ENCODE measurements at places on chromosomes 3 and 15. TPM values are rescaled to one million over a fixed set of nuclear protein-coding genes. Genes with fewer than 3 reads are reported as not detected.

The TCF12 gene
- total RNA-seq, result 77.0 TPM

The HTR3E gene
- not detected for total RNA-seq

The EPB42 gene
- total RNA-seq, result not detected

The CDAN1 gene
- 19.4 TPM for total RNA-seq

DNA sequence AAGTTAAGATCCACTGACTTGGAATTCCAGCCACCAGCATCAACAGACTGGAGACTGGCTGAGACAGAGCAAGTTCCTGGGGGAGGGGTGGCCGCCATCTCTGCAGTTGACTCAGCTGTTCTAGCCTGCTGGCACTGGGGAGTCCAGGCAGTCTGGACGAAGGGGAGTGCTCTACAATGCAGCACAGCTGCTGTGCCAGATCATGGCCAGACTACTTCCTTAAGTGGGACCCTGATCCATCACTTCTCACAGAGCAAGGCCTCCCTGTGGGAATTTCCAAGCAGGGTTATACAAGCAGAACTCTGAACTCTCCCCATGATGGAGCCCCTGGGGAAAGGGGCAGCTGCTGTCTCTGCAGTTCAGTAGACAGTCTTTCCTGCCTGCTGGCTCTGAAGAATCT is 35.2 kb downstream of the PYGO1 start:
- no peaks in the 10 kb centered on the region for H3K4me1 ChIP-seq
- no peak for DNase-seq
- no peak overlapping the region for H3K27ac ChIP-seq
- no peaks in the 10 kb centered on the region for H3K27me3 ChIP-seq

GRCh38 chr15:25170781-25171110 is 216.0 kb downstream of the SNRPN start:
- H3K4me3 ChIP-seq, result no peak overlapping the region
- peak; percentile 4 for DNase-seq
- no peak overlapping the region for H3K27ac ChIP-seq
- H3K36me3 ChIP-seq, result no peaks in the 10 kb centered on the region

DNA sequence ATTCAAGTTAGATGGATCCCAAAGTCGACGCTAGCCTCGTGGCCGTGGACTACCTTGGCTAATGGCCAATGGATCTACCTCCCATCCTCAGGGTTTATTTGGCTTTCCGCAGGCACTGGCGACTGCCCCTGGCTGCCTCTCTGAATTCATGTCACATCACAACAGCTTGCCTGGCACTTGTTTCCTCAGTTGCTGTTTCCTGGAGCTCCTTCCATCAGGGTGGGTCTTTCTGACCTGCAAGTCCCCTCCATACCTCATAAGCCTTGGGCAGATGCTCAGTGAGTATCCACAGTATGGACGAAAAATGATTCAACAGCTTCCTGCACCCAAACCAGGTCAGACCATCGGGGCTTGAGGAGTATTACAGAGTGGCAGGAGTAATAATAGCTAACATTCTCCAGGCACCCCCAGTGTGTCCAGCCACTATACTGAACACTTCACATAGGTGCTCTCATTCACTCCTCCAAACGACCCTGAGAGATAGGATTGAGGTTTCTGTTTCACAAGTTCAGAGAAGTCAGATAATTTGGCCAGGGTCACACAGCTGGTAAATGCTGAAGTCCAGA is 311.5 kb downstream of the TLE3 start:
- no peak overlapping the region for H3K4me3 ChIP-seq
- no peak for DNase-seq
- peaks cover 44% of the 10 kb centered on the region for H3K27me3 ChIP-seq
- peaks cover 25% of the 10 kb centered on the region for H3K4me1 ChIP-seq

- H3K27ac ChIP-seq, result peak overlapping the region; percentile 79
- H3K27me3 ChIP-seq, result peaks cover 13% of the 10 kb centered on the region
- H3K36me3 ChIP-seq, result no peaks in the 10 kb centered on the region
- peak overlapping the region; percentile 87 for H3K4me3 ChIP-seq
- DNase-seq, result no peak
These were observed 681 bp downstream of the CTDSPL start for GRCh38 chr3:37862219-37862902.

- H3K4me1 ChIP-seq, result no peaks in the 10 kb centered on the region
- no peaks in the 10 kb centered on the region for H3K27me3 ChIP-seq
- H3K4me3 ChIP-seq, result no peak overlapping the region
These were observed 39.6 kb downstream of the ALCAM start for GRCh38 chr3:105406268-105406667.

DNA sequence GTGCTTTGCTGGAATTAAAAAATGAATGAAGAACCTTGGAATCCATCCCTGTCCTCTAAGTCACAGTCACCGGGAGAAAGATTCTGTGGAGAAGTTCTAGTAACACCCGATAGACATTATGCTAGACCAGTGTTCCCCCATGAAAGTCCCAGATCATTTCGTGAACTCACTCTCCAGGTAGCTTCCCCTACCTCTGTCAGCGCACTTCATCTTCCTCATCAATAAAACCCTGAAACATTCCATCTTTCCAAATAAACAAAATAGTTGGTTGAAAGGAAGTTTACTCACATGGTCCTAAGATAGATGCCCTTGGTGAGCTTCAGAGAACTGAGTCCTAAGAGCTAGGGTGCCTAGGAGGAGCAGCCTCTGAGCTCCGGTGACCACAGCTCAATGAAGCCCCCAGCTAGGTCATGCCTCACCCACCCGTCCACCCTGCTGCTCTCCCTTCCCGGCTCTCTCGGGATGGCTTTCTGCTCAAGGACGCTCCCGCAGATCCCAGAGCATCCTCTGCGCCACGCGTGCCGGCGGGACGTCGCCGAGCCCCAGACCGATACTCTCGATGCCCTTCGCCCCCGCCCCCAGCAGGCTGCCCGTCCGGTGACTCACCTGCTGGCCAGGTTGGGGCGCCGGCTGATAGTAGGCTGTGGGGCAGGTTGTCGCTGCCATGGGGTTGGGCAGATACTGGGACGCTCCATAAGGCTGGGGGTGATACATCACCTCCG is 776 bp downstream of the VGLL3 start:
- no peaks in the 10 kb centered on the region for H3K36me3 ChIP-seq
- DNase-seq, result no peak
- peaks cover 6% of the 10 kb centered on the region for H3K27me3 ChIP-seq
- H3K4me3 ChIP-seq, result no peak overlapping the region
- H3K4me1 ChIP-seq, result no peaks in the 10 kb centered on the region
- no peak overlapping the region for H3K27ac ChIP-seq

DNA sequence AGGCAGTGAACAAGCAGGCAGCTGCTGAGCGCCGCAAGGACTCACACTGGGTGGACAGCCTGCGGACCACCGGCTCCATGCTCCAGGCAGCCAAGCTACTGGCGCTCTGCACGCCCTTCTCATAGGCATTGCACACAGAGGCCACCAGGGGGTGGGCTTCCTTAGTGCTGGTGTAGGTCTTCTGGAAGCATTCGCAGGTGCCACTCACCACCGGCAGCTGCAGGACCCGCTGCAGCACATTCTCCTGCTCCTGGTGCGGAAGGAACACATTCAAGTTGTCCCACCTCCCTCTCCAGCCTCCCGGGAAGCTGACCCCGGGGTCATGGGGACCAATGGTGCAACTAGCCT is 6.0 kb downstream of the PLIN1 start:
- H3K4me3 ChIP-seq, result no peak overlapping the region
- H3K27me3 ChIP-seq, result peaks cover 32% of the 10 kb centered on the region
- no peaks in the 10 kb centered on the region for H3K4me1 ChIP-seq

- no peaks in the 10 kb centered on the region for H3K4me1 ChIP-seq
- no peak for DNase-seq
- no peak overlapping the region for H3K27ac ChIP-seq
- H3K27me3 ChIP-seq, result peaks cover 80% of the 10 kb centered on the region
- H3K4me3 ChIP-seq, result no peak overlapping the region
- peaks cover 18% of the 10 kb centered on the region for H3K36me3 ChIP-seq
These were observed 8.9 kb upstream of the SEMA5B start for GRCh38 chr3:123036352-123037014.

DNA sequence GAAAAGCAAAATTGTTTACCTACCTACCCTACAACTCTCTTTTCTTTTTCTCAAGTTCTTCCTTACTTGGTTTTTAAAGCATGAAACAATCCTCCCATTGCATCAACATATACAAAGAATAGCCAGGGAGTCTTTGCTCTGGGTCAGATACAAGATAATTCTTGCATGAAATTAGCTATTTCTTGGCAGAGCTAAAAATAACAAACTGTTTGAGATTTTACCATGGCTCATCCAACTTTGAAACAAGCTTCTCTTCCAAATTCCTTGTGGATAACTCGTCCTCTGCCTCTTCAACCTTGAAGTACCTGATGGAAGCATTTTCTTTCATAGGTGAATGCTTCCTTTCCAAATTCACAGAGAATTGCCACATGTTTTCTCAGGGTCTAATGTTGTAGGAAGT is 9.2 kb upstream of the CBLB start:
- no peak overlapping the region for H3K27ac ChIP-seq
- H3K36me3 ChIP-seq, result no peaks in the 10 kb centered on the region
- H3K4me1 ChIP-seq, result peaks cover 22% of the 10 kb centered on the region
- no peaks in the 10 kb centered on the region for H3K27me3 ChIP-seq

GRCh38 chr15:41730543-41730942 is 43.7 kb upstream of the MAPKBP1 start:
- no peak for DNase-seq
- no peaks in the 10 kb centered on the region for H3K27me3 ChIP-seq
- no peaks in the 10 kb centered on the region for H3K36me3 ChIP-seq
- H3K4me3 ChIP-seq, result no peak overlapping the region
- H3K4me1 ChIP-seq, result peaks cover 12% of the 10 kb centered on the region
- H3K27ac ChIP-seq, result no peak overlapping the region

GRCh38 chr15:100043692-100044091 is 298.1 kb downstream of the ADAMTS17 start:
- H3K4me1 ChIP-seq, result peaks cover 9% of the 10 kb centered on the region
- H3K36me3 ChIP-seq, result peaks cover 6% of the 10 kb centered on the region
- no peaks in the 10 kb centered on the region for H3K27me3 ChIP-seq

DNA sequence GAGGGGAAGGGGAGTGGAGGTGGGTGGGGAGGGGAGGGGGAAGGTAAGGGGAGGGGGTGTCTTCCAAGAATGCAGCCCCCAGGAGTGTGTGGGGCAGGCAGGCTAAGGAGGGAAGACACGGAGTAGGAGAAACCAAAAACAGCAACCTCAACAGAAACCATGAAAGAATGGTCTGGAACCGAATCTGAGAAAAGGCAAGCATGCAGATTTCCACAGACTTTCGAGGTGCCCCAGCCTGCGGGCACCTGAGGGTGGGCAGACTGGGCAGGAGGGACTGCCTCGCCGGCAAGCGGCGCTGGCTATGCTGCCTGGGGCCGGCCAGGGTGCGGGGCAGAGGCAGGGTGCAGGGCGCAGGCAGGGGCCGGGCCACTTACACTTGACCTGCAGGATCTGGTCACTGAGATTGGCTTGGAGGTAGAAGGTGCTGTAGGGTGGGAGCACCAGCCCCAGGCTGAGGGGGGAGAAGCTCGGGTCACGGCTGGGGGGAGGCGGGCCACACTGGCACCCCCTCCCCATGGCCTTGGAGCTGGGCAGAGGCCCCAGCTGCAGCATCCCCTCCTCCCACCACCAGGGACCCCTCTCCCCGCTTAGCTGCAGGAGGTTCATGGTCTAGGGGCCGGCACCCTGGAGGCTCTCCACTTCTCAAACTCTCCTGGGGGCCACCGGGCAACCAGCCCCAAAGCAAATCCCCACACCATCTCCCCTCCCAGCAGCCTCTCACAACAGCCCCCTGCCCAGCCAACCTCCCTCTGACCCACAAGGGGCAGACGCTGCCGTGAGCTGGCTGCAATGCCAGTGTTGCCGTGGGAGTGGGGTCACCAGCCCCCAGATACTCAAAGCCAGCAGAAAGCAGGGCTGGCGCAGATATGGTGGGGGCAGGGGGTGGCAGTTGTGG is 15.3 kb upstream of the TMEM115 start:
- no peak for DNase-seq
- peaks cover 5% of the 10 kb centered on the region for H3K4me1 ChIP-seq
- H3K27ac ChIP-seq, result no peak overlapping the region
- H3K27me3 ChIP-seq, result no peaks in the 10 kb centered on the region
- H3K36me3 ChIP-seq, result no peaks in the 10 kb centered on the region
- H3K4me3 ChIP-seq, result no peak overlapping the region

GRCh38 chr15:86079508-86080266 is at the start of gene AGBL1:
Gene AGBL1, plus strand, starts transcription at chr15:86079871.
- no peak within 1 kb of the TSS for H3K27ac ChIP-seq
- peaks cover 11% of the 10 kb centered on the region for H3K4me1 ChIP-seq
- no peak for DNase-seq
- peaks cover 43% of the 10 kb centered on the region for H3K27me3 ChIP-seq
- H3K4me3 ChIP-seq, result no peak within 1 kb of the TSS
- peaks cover 2% of the 10 kb centered on the region for H3K36me3 ChIP-seq

GRCh38 chr15:79321876-79322275 is 11.0 kb downstream of the TMED3 start:
- H3K4me1 ChIP-seq, result peaks cover 17% of the 10 kb centered on the region
- H3K27me3 ChIP-seq, result no peaks in the 10 kb centered on the region
- H3K27ac ChIP-seq, result no peak overlapping the region
- no peak overlapping the region for H3K4me3 ChIP-seq

DNA sequence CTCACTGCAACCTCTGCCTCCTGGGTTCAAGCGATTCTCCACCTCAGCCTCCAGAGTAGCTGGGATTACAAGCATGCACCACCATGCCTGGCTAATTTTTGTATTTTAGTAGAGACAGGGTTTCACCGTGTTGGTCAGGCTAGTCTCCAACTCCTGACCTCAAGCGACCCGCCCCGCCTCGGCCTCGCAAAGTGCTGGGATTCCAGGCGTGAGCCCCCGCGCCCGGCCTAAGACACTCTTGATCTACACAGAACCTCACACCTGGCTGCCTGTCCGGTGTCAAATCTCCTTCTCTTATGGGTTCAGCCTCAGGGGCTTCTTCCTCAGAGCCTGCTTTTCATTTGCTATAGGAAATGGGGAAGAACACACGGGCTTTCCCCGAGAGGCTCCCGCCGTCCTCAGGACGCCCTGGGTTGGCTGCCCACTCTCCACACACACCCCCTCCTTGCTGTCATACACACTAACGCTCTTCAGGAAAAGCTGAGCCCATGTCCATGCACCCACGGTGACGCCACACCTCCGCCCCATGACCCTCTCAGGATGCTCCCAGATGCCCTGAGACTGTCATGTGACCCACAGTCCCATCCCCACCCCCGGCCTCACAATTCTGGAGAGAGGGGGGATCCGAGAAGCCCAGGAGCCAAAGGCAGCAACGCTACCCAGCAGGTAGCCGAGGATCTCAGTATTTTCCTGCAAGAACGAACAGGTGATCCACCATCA is 10.4 kb downstream of the TMEM44 start:
- H3K27ac ChIP-seq, result no peak overlapping the region
- no peaks in the 10 kb centered on the region for H3K27me3 ChIP-seq
- H3K36me3 ChIP-seq, result no peaks in the 10 kb centered on the region
- no peak for DNase-seq
- H3K4me3 ChIP-seq, result no peak overlapping the region
- no peaks in the 10 kb centered on the region for H3K4me1 ChIP-seq

DNA sequence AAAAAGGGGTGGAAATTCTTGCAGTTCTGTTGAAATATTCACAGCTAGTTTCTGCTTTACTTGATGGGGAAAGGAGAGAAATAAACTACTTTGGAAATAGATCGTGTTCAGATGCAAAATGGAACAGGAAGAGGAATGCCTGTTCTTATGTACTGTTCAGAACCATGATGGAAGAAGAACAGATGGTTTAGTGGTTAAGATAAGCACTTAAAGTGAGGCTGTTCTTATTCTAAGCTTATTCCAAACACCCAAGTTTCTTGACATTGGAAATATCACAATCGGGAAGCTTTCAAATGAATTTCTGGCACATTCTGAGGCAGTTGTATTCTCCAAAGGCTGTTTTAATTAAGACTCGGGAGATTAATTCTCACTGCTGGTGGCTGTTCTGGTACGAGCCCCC is 228.5 kb downstream of the LSAMP start:
- no peak for DNase-seq
- no peaks in the 10 kb centered on the region for H3K4me1 ChIP-seq
- H3K27me3 ChIP-seq, result no peaks in the 10 kb centered on the region

- H3K4me3 ChIP-seq, result no peak overlapping the region
- H3K4me1 ChIP-seq, result peaks cover 2% of the 10 kb centered on the region
- no peak overlapping the region for H3K27ac ChIP-seq
- no peaks in the 10 kb centered on the region for H3K36me3 ChIP-seq
- no peaks in the 10 kb centered on the region for H3K27me3 ChIP-seq
These were observed 173.2 kb downstream of the TPRG1 start for GRCh38 chr3:189344996-189345395.
